ENCODE measurements at places on chromosomes 13 and 19.

DNA sequence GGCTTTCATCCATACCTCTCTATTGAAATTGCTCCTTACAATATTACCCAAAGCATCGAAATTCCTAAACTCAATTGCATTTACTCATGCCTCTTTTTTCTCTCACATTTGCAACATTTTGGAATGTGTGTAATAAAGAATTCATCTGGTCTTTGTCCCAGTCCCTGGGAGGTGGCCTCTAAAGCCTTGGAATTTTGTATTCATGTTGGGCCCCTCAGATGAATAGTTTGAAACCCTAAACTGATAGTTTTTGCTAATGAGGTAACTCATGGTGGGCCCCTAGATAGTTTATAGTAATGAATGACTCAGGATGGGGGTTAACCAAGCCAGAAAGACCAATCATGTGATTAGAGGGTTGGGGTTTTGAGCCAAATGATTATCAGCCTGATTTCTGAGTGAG is 490.4 kb downstream of the DIAPH3 start:
- DNase-seq, result no peak

DNA sequence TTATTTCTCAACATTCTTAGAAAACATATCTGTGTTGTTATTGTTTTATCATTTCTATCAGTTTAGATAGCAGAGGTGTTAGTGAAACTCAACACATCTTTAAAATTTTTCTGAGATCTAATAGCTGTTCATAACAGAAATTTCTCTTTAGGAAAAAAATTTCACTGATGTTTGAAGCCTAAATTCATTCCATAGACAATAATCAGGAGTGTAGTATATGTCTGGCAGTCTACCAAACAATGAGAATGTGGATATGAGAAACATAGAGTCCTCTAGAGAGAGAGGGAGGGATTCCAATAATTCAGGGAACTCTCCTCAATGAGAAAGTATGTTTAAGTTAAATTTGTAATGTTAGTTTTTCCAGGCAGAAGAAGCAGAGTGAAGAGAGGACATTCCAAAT is 118.2 kb upstream of the EDNRB start:
- no peak for DNase-seq

- DNase-seq, result no peak
Measured at GRCh38 chr13:96617528-96617927, 376.7 kb downstream of the OXGR1 start.

DNA sequence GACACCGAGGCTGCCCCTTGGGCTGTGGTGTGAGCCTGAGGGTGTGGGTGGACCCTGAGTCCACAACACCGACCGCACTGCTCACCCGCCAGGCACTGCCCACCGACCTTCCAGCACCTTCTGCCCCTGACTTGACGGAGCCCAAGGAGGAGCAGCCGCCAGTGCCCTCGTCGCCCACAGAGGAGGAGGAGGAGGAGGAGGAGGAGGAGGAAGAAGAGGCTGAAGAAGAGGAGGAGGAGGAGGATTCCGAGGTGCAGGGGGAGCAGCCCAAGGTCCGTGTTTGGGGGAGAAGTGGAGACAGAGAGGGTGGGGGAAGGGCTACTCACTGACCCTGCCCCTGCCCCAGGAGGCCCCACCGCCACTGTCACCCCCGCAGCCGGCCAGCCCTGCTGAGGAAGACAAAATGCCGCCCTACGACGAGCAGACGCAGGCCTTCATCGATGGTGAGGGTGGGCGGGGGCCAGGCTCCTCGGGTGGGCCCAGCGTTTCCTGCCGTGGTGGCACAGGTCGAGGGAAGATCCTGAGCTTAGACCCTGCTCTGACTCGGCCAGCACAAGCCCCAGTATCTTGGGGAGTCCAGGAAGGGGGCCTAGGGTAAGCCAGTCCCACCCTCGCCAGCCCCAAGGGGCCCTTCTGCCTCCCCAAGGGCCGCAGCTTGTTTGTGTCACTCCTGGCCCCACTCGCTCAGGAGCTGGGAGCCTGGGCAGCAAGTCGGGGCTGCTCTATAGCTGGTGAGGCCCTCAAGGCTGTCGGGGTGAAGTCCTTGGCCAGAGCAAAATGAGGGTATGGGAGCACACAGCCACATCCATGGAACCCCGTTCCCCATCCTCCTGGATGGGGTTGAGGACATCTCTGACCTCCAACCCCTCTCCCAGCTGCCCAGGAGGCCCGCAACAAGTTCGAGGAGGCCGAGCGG is 12.2 kb downstream of the PRKCSH start:
- DNase-seq, result no peak

- no peak for DNase-seq
Measured at GRCh38 chr19:31255831-31256592, 93.2 kb downstream of the TSHZ3 start.

GRCh38 chr19:33621811-33622504 is at the start of gene CHST8:
TSS of gene CHST8 (plus strand) at chr19:33621953. CDS start at chr19:33689262, 67,309 bp downstream.
- DNase-seq, result no peak

GRCh38 chr13:49874430-49874829 is 61.7 kb downstream of the SPRYD7 start:
- DNase-seq, result no peak

DNA sequence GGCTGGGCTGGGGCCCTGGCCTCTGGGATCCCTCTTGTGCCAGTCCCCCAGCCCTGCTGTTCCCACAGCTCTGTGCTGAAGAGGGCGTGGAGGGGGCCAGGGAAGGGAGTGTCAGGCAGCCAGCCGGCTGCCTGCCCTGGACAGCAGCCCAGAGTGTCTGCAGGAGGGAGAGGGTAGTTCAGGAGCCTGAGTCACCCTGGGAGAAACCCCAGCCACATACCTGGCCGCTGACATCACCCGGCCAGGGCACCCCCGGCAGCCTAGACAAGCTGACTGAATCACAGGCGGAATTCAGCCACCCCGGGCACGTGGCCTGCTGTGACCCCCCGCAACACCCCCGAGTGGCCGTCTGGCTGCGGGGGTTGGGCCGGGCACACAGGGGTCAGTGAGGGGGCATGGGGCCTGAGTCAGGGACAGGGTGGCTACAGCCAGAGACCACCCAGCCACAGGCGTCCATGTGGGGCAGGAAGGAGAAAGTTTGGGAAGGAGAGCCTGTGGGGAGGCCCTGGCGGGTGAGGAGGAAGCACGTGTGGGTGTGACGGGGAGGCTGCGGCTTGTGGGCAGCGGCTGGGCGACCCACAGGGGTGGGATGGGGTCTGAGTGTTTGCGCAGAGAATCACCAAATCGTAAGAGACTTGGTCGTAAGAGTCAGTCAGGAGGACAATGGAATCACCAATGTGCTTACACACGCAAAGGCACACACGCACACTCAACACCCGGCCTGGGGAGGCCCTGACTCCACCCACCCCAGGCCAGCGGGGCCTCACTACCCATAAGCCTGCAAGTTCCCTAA is 11.9 kb upstream of the FOSB start:
- peak; percentile 49 for DNase-seq

DNA sequence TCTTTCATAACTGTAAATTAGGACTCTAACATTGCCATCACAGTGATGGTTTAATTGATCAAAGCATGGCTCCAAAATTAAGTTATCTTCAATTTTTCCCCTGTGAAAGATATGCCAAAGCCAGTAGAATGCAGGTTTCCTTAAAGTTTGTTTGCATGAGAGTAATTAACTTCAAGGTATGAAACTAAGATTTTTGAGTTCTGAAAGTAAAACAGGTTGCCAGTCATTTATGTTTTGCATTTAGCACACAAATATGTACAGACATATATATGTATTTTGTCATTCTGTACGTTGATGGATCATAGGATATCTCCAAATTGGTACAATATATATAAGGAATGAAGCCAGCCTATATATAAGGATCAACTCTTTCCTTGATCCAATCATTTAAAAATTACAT is 23.6 kb upstream of the NDFIP2 start:
- no peak for DNase-seq

DNA sequence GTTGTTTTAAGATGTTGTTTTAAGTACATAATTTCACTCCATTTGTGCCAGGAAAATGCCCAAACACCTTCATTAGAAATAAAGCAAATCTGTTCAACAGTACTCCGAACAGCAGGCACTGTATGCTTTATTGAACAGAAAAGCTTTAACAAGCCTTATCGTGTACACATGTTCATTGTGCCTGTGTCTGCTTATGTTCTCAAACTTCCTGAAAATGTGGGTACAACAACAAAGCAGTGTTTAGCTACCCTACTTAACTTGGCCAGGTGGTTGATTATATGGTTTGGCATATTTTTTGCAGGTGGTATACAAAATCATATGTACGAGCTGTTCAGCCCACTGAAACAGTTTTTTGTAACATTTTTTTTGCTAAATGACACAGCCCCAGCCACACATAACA is 718.0 kb downstream of the DACH1 start:
- DNase-seq, result no peak

- no peak for DNase-seq
Measured at GRCh38 chr13:83008212-83008929, 873.9 kb downstream of the SLITRK1 start.

- no peak for DNase-seq
Measured at GRCh38 chr13:28333204-28333881, 161.6 kb downstream of the FLT1 start.

DNA sequence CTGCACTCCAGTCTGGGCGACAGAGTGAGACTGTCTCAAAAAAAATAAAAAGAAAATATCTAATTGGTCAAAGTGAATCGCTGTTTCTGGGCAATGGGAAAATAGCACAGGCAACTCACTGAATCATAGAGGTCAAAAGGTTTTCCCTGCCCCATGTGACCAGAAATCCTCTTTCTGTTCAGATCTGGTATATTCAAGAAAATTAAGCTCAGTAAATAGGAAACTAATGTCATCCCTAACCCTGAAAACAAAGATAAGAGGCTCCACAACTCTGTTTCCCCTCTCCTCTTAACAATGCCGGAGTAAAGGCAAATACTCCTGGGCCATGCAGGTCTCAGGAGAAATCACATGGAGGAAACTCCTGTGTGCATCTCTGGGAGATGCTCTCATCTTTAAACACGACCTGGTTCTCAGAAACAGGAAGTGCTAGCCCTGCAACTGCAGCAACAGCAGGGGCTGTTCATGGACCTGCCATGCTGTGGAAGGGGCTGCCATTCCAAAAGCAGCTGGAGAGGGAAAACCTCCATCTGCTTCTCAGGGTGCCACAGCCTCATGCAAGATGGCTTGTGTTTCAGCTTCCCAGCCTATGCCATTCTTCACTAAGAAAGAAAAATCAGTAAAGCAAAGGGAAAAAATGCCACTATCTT is 47.5 kb upstream of the SLC7A9 start:
- DNase-seq, result no peak

DNA sequence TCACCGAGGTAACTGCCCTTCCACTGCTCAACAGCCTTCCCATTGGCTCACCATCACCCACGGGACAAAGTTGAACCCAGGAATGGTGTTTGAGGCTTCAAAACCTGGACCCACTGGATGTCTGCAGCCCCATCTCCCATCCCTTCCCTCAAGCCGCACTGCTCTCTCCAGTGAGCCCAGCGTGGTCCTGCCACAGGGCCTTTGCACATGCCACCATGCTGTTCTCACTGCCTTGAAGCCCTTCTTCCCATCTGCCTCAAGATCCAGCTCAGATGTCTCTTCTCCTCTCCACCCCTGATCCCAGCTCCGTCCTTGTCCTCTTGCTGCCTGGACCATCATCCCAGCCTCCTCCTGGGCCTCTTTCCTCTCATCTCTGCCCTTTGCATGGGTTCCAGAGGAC is 4.0 kb downstream of the SHISA7 start:
- no peak for DNase-seq

GRCh38 chr13:40564342-40565001 is 102.0 kb downstream of the FOXO1 start:
- DNase-seq, result no peak

DNA sequence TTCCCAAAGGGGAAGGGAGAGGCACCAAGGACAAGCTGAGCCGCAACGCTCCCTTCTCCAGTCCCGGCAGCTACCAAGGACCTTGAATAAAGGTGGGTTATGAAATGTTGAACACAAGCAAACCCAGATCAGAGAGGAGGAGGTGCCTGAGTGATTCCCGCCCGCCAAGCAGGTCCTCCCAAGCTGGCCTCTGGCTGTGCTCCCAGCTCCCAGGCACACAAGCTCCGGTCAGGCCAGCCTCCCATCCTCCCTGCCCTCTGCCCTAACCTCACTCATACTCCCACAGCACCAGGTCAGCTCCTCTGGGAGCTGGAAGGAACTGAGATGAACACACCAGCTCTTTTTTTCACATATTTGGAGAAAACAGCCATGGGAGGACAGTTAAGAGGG is 3.7 kb downstream of the NAPA start:
- no peak for DNase-seq

DNA sequence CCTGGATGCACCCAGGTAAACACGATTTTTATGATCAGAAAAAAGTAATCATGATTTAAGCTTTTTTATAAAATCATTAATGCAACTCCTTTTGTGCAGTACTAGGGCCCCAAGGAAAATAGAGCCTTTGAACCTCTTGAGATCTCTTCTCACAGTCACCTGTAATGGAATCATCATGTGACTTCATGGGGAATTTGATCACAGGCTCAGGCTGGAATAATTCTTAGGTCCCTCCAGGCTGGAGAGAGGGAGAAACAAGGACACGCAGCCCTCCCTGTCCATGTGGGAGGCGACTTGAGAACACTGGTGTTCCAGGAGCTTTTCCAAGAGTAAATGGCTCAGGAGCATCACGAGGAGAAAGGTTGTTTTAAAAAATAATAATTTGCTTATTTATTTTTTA is 156.1 kb downstream of the NUFIP1 start:
- no peak for DNase-seq

DNA sequence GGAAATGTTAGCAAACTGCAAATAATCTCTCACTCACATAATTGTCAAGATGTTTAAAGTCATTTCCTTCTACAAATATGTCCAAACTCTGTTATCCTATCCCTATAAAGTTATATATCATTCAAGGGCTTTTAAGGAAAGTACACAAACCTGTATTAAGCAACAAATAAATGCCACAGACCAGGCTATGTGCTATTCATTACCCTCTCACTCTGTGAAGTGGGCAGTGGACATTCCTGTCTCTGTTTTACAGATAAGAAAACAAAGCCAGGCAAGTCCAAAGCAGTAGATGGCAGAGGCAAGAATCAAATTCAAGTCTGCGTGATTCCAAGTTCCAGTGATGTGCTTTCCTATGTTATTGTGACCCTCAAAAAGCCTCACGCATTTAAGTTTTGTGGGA is 140.6 kb downstream of the LHFPL6 start:
- DNase-seq, result no peak
